CD4-positive, alpha-beta T cell treated with Interleukin-21 for 1 hour (primary cell): ENCODE measurements at places on chromosomes 4 and X.

GRCh38 chrX:19695884-19696283, 180.6 kb upstream of the MAP3K15 start:
- DNase-seq, result no peak

DNA sequence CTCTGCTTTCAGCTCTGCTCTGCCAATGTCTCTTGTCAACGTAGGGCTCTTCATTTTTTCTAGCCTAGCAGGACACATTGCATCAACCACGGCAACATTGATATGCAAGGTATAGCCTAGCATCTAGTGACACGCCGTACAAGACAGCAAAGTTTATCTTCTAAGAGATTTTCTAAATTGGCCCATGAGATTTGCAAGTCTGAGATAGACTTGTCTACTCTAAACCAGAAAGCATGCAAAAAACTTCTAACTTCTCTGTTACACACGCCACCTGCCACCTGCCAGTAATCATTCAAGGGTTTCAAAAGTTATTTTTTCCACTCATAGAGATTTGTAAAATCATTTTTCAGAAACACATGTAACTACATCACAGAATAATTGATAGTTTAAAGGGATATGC, 1265.7 kb downstream of the C4orf33 start:
- DNase-seq, result no peak

- DNase-seq, result no peak
These were observed 20.0 kb downstream of the ADD1 start for GRCh38 chr4:2863649-2864048.

DNA sequence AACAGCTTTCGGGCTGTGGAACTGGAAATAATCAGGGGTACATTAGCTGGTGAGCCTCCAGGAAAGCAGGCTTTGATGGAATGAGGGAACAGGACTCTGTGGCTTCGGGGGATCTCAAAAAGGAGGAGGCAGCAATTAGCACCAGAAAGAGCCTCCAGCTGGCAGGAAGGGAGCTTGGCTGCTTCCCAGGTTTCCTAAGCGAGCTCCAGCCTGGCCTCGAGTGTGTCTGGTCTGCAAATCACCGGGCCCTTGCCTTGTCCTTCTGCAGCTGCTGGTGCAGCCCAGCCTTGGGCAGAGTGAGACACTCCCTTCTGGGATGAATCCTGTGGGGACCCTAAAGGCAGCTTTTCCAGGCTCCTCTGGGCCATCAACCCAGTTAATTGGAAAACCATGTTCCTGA, 10.7 kb upstream of the PDHA1 start:
- no peak for DNase-seq

GRCh38 chr4:39706334-39706733, 8.4 kb downstream of the UBE2K start:
- no peak for DNase-seq

DNA sequence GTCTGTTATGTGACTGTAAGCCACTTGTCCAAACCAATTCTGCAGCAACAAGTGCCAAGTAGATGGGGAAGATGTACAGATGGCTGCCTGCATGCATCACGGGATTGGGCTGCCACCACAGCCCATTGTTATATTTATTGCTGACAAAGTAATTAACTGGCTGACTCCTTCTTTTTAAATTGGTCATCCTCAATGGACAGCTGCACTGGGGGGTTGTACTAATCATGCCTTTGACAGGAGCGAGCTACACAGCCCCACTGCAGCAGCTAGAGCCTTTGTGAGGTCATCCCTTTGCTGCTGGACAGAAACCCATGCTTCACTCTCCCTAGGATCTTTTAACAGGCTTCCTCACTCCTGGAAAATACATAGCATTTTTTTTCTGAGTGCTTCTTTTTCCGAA, 146.7 kb upstream of the CXXC4 start:
- DNase-seq, result no peak

- no peak for DNase-seq
These were observed 338.8 kb downstream of the UNC5C start for GRCh38 chr4:95209927-95210326.

DNA sequence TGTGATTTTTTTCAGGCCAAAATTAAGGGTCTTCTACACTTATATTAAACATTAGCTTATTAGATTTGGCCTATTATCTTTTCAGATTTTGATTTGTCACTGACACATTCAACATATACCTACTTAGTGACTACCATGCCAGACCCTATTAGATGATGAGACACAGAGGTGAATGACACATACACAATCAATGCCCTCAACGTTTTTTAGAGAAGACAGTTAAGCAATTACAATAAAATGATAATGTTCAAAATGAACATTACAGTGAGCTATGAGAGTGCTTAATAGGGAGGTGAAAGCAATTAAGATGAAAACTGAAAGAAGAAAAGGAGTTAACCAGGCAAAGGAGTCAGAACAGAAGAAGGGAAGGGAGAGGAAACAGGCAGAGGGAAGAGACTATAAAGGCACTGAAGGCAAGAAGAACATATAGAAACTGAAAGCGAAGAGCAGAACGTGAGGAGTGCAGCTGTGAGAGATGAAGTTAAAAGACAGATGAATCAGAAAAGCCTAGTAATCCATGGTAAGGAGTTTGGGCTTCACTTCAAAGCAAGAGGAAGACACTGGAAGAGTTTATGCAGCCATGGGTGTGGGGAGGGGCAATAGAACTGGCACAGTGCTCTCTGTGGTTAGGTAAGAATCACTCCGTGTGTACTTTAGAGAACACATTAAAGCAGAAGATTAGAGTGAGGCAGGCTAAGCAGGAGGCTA, 119.0 kb downstream of the REELD1 start:
- no peak for DNase-seq

- no peak for DNase-seq
These were observed 17.1 kb downstream of the GK2 start for GRCh38 chr4:79390890-79391289.

GRCh38 chr4:126697748-126698147, 935.0 kb upstream of the INTU start:
- DNase-seq, result no peak

- no peak for DNase-seq
These were observed 188.8 kb downstream of the LRBA start for GRCh38 chr4:150826306-150826705.

DNA sequence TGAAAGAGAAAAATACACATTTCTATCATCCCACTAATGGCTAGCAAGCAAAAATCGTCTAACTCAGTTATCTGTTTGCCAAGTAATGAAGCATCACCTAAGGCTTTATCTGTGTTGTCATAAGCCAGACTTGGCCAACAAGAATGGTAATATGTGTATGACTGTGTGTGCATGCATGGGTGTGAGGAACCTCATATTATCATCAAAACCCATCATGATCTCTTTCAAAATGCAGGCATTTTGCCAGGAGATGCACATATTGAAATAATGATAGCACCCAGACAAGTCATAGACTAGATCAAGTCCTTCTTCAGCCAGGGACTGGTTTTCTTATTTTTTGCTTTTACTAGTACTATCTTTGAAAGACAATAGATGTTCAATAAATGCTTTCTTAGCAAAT, 172.5 kb upstream of the FMR1 start:
- no peak for DNase-seq

- no peak for DNase-seq
These were observed 128.2 kb downstream of the C4orf51 start for GRCh38 chr4:145808021-145808650.

- no peak for DNase-seq
These were observed 166.7 kb downstream of the FAT4 start for GRCh38 chr4:125481334-125482045.

DNA sequence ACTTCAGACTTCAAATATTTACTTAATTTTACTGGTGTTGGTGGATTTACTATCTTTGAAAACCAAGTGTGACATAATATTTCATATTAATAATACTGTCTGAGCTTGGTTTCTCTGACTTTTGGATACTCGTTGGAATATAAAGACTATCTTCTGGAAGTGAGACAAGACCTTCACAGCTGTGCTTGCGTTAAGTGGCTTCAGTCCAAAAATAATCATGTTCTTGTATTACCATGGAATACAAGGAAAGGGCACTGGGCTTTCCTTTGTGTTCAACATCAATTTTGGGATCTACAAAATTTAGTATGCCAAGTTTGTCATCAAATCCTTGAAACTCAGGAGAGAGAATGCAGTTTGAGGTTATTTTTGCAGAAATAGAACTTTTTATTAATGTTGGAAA, 712.4 kb upstream of the LCORL start:
- no peak for DNase-seq

- DNase-seq, result no peak
These were observed 35.6 kb downstream of the FRMPD3 start for GRCh38 chrX:107485013-107485412.

DNA sequence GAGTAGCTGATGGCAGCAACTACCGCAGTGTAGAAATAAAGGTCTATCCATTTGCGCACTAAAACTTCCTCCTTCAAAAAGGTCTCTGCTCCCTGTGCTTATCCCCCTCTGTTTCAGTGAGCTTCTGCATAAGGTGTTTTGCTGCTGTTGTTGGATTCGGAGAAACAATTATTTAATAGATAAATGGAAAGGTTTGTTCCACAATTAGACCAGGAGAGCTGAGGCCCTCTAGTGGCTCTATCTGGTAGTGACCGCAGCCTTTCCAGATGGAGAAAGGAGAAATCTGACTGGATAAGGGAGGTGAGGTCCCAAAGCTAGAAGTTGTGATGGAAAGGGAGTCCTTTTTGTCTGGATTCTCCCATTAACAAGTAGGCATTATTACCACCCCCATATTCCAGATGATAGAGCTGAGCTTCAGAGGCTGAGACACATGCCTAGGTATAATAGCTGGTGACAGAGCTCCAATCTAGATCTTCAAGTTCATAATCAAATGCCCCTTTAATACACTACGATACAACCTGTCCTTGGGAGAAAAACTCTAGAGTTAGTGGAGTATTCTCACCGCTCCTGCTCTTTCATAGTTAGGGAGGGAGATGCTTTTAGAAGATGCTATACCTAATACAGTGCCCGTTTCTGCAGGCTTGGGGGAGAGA, 5.1 kb upstream of the GABRQ start:
- DNase-seq, result peak; percentile 4

DNA sequence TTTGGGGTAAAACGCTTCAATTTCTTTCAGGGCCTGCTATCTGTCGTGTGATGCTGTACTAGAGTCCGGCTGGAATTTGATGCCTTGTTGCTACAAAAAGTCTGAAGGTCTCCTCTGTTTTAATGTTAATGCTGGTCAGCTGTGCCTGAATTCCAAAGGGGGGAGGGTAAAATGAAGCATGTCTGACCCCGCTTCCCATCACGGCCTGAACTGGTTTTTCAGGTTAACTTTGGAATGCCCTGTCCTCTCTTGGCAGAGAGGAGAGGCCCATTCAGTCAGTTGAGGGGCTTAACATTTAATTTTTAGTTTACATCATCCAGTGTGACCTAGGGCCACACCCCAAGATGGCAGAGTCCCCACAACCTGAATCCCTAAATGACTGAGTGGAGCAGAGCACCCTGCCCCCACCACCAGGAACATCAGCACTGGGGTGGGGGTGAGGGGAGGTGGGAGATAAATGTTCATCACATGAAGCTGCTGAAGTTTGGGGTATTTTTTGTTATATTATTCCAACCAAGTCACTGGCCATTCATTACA, 47.9 kb upstream of the GPR78 start:
- no peak for DNase-seq

GRCh38 chr4:99458911-99459447, 23.8 kb upstream of the ADH7 start:
- no peak for DNase-seq

DNA sequence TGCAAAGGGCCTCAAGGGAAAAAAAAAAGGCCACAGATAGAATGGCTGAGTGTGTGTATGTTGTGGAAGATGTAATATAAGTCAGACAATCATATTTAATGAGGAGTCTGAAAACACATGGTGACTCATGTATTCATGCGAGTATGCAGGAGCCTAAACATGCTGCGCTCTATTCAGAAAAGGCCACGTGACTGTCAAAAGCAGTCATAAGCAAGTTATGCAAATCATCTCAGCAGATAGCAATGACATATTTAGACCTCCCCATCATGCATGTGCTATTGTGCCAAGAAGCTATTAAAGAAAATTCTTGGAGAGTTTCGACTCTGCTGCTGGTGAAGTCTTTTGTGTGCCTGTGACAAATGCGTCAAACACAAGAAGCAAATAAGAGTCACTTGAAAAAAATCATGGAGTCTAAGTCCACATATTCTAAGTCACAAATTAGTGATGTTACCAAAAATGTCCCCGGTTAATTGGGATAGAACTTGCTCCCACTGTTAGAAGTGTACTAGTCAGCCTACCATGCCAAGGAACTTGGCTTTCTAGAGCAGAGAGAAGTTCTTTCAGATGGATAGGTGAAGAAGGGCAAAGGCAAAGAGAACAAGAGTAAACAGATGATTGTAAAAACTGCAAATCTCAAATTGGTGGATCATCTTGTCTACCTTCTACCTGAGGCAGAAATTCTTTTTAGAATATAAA, 5.0 kb downstream of the LNX1 start:
- DNase-seq, result no peak

DNA sequence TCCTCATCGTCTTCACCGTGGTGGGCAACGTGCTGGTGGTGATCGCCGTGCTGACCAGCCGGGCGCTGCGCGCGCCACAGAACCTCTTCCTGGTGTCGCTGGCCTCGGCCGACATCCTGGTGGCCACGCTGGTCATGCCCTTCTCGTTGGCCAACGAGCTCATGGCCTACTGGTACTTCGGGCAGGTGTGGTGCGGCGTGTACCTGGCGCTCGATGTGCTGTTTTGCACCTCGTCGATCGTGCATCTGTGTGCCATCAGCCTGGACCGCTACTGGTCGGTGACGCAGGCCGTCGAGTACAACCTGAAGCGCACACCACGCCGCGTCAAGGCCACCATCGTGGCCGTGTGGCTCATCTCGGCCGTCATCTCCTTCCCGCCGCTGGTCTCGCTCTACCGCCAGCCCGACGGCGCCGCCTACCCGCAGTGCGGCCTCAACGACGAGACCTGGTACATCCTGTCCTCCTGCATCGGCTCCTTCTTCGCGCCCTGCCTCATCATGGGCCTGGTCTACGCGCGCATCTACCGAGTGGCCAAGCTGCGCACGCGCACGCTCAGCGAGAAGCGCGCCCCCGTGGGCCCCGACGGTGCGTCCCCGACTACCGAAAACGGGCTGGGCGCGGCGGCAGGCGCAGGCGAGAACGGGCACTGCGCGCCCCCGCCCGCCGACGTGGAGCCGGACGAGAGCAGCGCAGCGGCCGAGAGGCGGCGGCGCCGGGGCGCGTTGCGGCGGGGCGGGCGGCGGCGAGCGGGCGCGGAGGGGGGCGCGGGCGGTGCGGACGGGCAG, 792 bp downstream of the ADRA2C start:
- no peak for DNase-seq

DNA sequence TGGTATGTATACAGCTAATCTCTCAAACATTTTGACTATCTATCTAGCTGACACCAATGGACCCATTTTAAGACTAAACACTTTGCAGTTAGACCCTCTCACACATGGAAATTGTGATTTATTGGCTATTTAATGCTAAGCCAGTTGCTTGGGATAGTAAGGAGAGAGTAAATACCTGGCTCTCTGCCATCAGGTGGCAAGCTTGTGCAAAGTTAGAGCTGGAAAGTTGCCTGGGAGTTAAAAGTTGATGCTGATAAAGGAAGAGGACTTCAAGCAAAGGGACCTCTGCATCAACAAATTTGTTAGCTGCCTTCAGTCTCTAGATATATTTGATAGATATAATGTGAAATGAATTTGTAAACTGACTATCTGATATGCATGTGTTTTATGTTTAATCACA, 61.1 kb downstream of the PACRGL start:
- DNase-seq, result no peak

- no peak for DNase-seq
These were observed 11.3 kb downstream of the RASSF6 start for GRCh38 chr4:73608689-73609594.

- DNase-seq, result no peak
These were observed 79.8 kb upstream of the SMARCAD1 start for GRCh38 chr4:94127707-94128328.
